ENCODE measurements at places on chromosomes 7 and 10.

DNA sequence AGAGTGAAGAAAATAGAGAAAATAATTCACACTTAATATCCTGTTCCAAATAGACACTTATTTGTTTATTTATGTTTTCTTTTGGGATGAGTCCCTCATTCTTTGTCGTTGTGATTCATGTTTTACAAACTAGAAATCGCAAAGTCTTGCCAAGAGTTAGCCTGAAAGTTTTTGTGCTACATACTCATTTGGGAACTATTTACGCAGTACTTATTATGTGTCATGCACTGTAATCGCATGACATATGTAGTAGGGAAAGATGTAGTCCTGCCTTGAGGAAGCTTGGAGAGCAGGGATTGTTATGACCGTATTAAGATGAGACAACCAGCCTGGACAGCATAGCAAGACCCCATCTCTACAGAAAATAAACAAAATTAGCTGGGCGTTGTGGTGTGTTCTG is 189.3 kb downstream of the ABCA13 start:
- H3K36me3 ChIP-seq: no peaks in the 10 kb centered on the region
- H3K27me3 ChIP-seq: no peaks in the 10 kb centered on the region
- no peak for DNase-seq
- no peaks in the 10 kb centered on the region for H3K4me1 ChIP-seq

GRCh38 chr10:19764111-19764510 is 52.1 kb upstream of the PLXDC2 start:
- H3K36me3 ChIP-seq: no peaks in the 10 kb centered on the region
- H3K4me1 ChIP-seq: no peaks in the 10 kb centered on the region
- DNase-seq: no peak
- no peaks in the 10 kb centered on the region for H3K27me3 ChIP-seq
- no peak overlapping the region for H3K27ac ChIP-seq

DNA sequence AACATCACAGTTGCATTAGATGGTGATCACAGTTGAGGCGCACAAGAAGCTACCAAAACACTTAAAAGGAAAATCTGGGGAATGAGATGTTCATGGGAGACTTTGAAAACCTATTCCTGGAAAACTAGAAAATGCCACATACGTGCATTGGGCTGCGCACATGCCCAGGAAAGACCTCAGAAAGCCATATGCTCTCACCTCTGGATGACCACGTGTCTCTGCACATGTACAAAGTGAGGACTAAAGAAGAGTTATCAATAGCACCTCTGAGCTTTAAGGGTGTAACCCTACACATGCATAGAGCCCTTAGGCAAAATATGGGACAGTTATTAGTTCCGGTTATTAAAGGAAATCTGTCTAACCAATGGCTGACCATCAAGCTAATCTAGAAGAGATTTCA is 77.7 kb downstream of the CRPPA start:
- H3K27me3 ChIP-seq: no peaks in the 10 kb centered on the region
- no peaks in the 10 kb centered on the region for H3K36me3 ChIP-seq
- H3K4me3 ChIP-seq: no peak overlapping the region
- DNase-seq: no peak

DNA sequence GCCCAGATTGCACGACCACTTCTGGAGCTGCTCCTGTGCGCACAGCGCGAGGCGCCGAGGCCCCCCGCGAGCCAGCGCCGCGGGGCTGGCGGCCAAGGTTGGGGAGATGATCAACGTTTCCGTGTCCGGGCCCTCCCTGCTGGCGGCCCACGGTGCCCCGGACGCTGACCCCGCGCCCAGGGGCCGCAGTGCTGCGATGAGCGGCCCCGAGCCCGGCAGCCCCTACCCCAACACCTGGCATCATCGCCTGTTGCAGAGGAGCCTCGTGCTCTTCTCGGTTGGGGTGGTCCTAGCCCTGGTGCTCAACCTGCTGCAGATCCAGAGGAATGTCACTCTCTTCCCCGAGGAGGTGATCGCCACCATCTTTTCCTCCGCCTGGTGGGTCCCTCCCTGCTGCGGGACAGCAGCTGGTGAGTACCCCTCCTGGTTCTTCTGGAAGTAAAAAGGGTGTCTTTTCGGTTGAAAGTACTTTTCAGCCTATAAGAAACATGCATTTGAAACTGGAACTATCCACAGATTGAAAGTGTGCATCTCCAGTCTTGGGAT is 683 bp downstream of the INSIG1 start:
- H3K27me3 ChIP-seq: no peaks in the 10 kb centered on the region
- DNase-seq: no peak
- H3K4me3 ChIP-seq: peak overlapping the region; percentile 80
- H3K27ac ChIP-seq: peak overlapping the region; percentile 99
- H3K36me3 ChIP-seq: peaks cover 5% of the 10 kb centered on the region
- peaks cover 32% of the 10 kb centered on the region for H3K4me1 ChIP-seq

- no peak for DNase-seq
- no peak overlapping the region for H3K4me3 ChIP-seq
- H3K36me3 ChIP-seq: no peaks in the 10 kb centered on the region
- H3K27me3 ChIP-seq: no peaks in the 10 kb centered on the region
Observed at GRCh38 chr7:47672271-47672791, 90.4 kb upstream of the TNS3 start.

DNA sequence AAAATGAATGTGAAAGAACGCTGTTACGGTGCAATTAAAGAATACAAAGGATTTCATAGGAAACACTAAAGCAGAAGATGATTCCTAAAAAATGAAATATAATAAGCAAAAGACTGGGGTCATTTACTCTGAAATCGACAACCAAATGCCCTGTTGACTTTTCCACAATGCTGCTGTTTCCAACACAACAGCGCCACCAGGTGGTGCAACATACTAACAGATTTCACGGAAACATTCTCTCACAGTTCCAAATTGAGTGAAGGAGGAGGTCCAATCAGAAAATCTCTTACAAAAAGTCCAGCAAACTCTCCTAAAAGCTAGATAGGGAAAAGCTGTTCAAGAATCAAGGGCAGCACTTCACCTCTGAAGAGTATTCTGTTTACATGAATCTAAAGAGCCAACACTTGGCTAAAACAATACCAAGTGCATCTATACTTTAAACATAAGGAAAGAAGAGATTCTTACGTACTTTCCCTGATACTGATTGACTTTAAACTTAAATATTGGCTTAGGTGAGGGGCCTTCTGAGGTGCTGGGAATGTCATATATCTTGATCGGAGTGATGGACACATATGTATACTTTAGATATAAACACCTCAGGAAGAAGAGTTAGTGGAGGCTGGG is 55.9 kb downstream of the UPF2 start:
- H3K27me3 ChIP-seq: no peaks in the 10 kb centered on the region
- peaks cover 16% of the 10 kb centered on the region for H3K4me1 ChIP-seq
- H3K36me3 ChIP-seq: no peaks in the 10 kb centered on the region
- peak; percentile 84 for DNase-seq
- no peak overlapping the region for H3K27ac ChIP-seq

DNA sequence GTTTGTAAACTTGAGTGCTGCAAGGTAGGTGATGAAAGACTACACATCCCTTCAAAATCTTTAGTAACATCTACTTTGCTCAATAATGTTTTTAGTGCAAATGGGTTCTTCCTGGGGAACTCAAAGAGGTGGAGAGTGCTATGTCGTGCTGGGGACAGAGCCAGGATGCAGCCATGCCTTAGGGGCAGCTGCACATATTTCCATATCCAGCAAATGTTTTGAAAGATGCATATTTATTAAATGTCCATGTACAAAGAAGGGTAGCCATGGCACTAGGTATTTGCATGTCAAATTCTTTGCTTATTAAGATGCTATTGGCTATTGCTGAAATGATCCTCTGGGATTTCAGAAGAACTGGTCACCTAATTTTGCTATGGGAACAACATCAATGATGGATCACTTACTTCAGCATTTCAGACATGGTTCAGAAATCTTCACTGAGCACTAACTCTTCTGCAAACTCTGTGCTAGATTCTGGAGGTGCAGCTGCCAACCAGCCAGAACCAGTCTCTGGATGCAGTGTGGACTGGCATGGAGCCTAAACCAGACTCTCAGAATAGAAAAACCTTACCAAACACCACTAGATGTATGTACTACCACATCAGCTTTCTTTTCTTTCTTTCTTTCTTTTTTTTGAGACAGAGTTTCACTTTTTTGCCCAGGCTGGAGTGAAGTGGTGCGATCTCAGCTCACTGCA is 31.7 kb upstream of the DNMBP start:
- no peaks in the 10 kb centered on the region for H3K27me3 ChIP-seq
- no peak overlapping the region for H3K27ac ChIP-seq
- no peak overlapping the region for H3K4me3 ChIP-seq
- H3K36me3 ChIP-seq: no peaks in the 10 kb centered on the region
- DNase-seq: no peak
- H3K4me1 ChIP-seq: no peaks in the 10 kb centered on the region

DNA sequence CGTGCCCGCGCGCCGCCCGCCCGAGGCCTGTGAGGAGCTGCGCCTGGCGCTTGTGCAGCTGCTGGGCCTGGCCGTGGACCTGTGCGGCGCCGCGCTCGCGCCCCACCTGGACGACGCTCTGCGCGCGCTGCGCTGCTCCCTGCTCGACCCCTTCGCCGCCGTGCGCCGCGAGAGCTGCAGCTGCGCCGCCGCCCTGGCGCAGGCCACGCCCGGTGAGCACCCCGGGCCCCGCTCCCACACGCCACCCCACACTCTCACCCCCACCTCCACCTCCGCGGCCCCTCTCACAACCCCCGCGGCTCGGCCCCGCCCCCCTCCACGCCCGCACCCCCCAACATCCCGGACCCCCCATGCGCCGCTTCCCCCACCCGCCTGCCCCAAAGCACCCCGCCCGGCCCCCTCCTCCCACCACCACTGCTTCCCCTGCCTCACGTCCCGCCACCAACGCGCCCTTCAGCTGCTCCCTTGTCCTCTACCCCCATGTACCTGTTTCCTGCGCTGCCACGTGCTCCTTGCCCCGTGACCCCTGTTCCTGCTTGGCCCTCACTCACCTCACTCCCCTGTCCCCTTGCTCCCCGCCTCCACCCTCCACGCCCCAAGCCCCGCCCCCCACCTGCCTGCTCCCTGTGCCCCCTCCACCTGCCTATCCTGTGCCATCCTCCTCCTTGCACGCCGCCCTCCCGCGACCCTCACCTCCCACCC is at the start of gene PRKAR1B:
Gene PRKAR1B, minus strand, starts transcription at position 178 of the 702 bp plus-strand sequence. CDS start 15,776 bp downstream, outside the sequence.
- peak within 1 kb of the TSS; percentile 85 for H3K27ac ChIP-seq
- H3K4me3 ChIP-seq: peak within 1 kb of the TSS; percentile 74
- DNase-seq: peak; percentile 61
- no peaks in the 10 kb centered on the region for H3K27me3 ChIP-seq

- H3K4me1 ChIP-seq: no peaks in the 10 kb centered on the region
- H3K36me3 ChIP-seq: no peaks in the 10 kb centered on the region
Observed at GRCh38 chr10:72875250-72876055, 18.1 kb upstream of the OIT3 start.

DNA sequence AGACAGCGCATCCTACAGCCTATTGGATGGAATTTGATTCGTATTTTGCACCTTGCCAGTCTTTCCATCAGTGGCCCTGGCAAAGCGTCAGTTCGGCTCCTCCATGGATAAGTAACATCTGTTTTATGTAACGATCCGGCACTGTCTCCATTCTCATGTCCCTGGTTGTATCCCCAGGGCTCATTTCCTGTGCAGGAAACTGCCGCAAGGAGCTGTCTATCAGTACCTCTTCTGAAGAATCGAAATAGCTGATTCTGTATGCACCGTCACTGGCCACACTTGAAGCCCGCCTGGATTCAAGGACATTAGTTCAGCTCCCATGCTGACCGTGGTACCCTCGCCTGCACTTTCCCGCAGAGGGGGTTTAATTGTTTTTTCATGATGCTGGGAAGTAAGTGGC is 53.1 kb upstream of the NPS start:
- H3K4me1 ChIP-seq: no peaks in the 10 kb centered on the region
- H3K27me3 ChIP-seq: peaks cover 7% of the 10 kb centered on the region
- no peaks in the 10 kb centered on the region for H3K36me3 ChIP-seq
- no peak overlapping the region for H3K4me3 ChIP-seq
- no peak for DNase-seq

DNA sequence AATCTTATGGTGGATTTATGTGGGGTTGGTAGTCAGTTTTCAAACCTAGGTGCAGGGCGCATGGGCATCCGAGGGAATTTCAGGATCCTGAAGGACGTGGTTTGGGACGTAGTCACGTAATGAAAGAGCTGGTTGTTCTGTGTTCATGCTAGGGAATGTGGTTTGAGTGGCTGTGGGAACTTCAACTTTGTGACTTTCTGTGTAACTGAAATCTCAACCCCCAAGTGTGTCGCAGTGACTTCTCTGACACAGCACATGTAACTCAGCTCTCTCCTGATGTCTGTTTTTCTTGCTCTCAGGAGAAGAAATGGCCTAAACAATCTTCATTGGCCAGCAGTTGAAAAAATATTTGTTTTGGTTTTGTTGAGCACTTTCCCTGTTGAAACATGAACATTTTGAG is 199.0 kb downstream of the PTEN start:
- no peaks in the 10 kb centered on the region for H3K36me3 ChIP-seq
- no peak for DNase-seq
- H3K27me3 ChIP-seq: no peaks in the 10 kb centered on the region
- H3K4me1 ChIP-seq: peaks cover 11% of the 10 kb centered on the region

DNA sequence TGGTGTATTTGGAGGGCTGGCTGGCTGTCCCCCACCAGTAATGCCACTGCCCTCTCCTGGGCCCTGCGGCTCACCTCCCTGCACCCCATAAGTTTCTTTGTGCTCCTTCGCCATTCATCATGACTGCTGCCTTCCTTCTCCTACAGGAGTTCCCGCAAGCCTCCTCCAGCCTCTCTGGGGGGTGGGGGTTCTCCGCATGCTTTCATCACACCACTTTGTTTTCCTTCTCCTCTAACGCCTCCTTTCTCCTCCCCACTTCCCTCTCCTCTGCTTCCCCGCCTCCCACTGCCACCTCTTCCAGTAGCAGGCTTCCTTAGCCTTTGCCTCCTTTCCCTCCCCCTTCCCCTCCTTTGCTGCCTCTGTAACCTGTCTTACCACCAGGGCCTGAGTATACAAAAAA is 58.1 kb downstream of the PAX2 start:
- H3K27me3 ChIP-seq: peaks cover 84% of the 10 kb centered on the region
- no peak overlapping the region for H3K27ac ChIP-seq
- H3K36me3 ChIP-seq: no peaks in the 10 kb centered on the region
- no peaks in the 10 kb centered on the region for H3K4me1 ChIP-seq
- H3K4me3 ChIP-seq: no peak overlapping the region

DNA sequence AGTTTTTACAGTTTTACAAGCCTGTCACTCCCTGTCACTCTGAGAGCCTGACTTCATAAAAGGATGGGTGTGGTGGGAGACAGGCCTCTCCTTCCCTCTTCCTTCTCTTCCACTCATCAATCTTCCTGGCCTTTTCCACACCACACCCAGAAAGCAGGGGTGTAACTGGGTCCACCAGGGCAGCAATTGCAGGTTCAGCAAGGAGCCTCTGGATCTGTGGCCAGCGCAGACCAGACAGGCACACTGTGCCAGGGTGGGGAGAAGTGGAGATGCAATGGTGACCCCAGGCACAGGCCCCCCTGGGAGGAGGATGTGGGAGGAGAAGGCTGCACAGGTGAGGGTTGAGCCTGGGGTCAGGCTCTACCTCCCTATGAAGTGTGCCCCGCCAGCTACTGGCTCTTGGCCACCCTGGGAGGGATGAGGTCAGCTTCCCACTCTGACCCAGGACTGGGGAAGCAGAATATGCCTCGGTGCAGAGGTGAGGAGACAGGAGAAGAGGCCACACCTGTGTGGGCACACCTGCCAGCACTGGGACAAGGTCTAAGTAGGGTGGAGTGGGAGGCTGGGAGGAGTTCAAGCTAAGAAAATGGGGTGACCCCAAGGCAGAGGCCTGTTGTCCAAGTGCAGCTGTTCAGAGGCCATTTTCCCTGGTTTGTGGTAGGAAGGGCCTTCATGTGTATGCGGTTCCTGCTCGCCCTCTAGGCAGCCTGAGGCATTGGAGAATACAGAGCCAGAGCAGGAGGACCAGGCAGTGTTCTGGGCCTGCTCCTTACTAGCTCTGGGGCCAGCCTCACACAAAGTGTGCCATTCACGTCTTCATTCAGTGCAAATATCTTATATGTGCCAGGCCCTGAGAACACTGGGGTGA is 20.2 kb upstream of the TMEM72 start:
- peaks cover 30% of the 10 kb centered on the region for H3K4me1 ChIP-seq
- H3K4me3 ChIP-seq: no peak overlapping the region
- DNase-seq: peak; percentile 77
- no peaks in the 10 kb centered on the region for H3K27me3 ChIP-seq
